ENCODE measurements at places on chromosomes 3 and 15.
A peak's percentile ranks its signal among the peaks of the same experiment; 100 is the strongest.

GRCh38 chr3:184525337-184526087, 36.1 kb upstream of the EPHB3 start:
- no peak for DNase-seq

GRCh38 chr3:161893972-161894371, 397.4 kb downstream of the OTOL1 start:
- no peak for DNase-seq

- DNase-seq: no peak
Observed at GRCh38 chr3:56691165-56692000, 8.3 kb upstream of the TASOR start.

GRCh38 chr3:37347941-37348340, 173.6 kb upstream of the LRRFIP2 start:
- no peak for DNase-seq

- DNase-seq: no peak
Observed at GRCh38 chr15:41578736-41579383, 19.8 kb downstream of the TYRO3 start.

DNA sequence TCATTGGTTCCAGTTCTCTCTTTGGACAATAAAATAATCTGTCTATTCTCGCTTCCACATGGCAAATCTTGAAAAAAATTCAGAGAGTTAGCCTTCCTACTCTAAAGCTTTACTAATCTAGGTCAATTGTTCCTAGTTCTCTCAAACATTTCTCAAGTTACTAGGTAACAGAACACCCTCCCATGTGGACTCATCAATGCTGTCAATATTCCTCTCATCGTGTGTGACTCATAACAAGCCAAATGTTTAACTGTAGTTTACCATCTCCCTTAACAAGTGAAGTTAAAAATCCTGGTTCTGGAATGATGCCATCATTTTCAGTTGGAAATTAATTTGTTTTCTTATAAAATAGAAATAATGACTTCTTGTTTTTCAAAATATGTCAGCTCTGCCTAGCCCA, 438.6 kb downstream of the ROBO1 start:
- DNase-seq: no peak

- DNase-seq: no peak
Observed at GRCh38 chr3:23325466-23326065, 122.4 kb downstream of the UBE2E2 start.

DNA sequence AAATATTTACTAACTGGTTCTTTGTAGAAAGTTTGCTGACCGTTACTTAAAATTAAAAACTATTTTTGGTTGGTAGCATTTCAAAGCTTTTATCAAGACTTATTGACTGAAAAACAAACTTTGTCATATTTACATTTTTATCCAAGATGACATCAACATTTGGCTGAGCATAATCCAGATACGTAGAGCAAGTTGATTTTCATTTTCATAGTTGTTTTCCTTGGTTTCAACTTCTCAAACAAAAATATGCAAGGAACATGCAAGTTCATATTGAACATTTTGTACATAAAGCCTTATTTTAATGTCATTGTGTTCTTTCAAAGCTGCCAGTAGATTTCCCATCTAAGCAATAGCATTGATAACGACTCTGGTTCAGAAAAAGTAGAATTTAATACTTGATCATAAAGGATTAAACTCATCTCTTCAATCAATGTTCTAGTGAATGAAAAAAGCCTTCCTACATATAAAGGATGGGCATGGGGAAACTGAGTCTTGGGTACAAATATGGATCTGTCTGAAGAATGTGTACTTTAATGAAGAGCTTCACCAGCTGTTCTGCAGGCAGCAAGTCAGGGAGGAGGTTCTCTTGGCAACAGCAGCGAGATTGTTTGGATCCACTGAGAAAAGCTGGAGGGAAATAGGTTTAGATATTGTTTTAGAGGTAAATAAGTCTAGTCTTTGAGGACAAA, 5.6 kb downstream of the RAB8B start:
- no peak for DNase-seq

- DNase-seq: no peak
Observed at GRCh38 chr15:29115093-29115991, 154.3 kb downstream of the NSMCE3 start.

GRCh38 chr3:135896613-135897012, 68.9 kb upstream of the PPP2R3A start:
- no peak for DNase-seq

DNA sequence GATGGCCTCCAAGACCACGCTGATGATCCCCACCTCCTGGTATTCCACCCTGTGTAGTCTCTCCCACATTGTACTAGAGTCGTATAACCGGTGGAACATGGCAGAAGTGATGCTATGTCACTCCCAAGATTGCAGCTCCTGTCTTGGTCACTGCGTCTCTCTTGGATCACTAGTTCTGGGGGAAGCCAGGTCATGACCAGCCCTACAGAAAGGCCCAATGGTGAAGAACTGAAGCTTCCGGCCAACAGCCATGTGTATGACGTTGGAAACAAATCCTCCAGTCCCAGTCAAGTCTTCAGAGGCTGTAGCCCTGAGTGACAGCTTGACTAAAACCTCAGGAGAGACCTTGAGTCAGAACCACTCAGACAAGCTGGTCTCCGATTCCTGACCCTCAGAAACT, 61.9 kb upstream of the FNDC3B start:
- DNase-seq: no peak

- peak; percentile 100 for DNase-seq
Observed at GRCh38 chr3:133573054-133573628, 345 bp upstream of the CDV3 start.

GRCh38 chr3:177473184-177473583, 275.9 kb upstream of the TBL1XR1 start:
- DNase-seq: no peak

GRCh38 chr3:46105306-46105919, 78.1 kb upstream of the XCR1 start:
- no peak for DNase-seq

- no peak for DNase-seq
Observed at GRCh38 chr15:89487791-89488190, 8.6 kb downstream of the RHCG start.

GRCh38 chr15:35956056-35956455, 410.1 kb upstream of the DPH6 start:
- no peak for DNase-seq

- no peak for DNase-seq
Observed at GRCh38 chr3:111227216-111227615, 155.6 kb downstream of the NECTIN3 start.

- DNase-seq: peak; percentile 67
Observed at GRCh38 chr3:144031938-144032337, 60.3 kb downstream of the DIPK2A start.

DNA sequence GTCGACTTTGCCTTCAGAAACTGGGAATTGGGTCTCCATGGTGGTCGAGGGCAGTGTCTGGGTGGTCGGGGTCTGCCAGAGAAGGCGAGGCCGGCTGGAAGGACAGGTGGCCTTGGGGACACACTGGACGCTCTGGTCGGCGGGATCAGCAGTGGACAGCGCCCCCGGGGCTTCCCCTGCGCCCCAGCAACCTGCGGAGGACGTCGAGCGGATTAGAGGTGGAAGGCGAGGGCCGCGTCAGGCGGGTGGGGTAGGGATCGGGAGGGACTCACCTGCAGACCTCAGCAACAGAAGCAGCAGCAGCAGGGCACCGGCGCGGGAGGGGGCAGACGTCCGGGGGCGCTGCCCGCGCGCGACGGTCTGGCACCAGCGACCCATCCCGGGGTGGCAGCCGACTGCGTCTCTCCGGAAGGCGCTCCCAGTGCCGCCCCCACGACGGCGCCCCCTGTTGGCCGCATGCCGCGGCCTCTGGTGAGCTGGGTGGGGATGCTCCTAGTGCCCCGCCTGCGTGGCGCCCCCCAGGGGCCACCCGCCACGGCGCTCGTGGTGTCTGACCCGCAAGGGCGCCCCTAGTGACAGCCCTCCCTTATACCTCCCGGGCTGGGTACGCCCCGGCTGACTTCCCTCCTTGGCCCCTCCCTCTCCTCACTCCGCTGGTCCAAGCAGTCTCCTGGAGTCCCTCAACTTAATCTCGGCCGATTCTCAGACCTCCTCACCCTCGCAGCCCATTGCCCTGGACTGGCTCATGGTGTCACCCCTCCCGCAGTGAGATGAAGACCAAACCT, at the start of gene PRSS50:
PRSS50 (minus strand) TSS at position 423 of the 785 bp plus-strand sequence; CDS start at position 378, 45 bp downstream.
- no peak for DNase-seq

GRCh38 chr15:77874063-77874462, 203.4 kb downstream of the TBC1D2B start:
- DNase-seq: no peak

DNA sequence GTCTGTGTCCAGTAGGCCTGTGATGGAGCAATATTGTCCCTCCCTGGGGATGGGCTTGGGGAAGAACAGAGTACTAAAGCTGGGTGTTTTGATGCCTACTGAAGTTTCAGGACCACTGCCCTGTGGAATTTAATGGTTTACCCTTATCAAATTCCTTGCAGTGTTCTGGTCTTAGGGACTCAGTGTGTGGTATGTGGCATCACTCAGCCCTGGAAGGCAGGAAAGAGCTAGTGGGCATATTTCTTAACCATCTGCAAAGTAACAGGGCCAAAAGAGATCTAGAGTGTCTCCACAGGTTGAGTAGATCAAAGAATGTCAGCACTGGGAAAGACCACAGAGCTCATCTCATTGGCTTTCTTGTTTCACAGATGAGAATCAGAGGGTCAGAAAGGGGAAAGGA, 11.8 kb upstream of the SCN10A start:
- no peak for DNase-seq

DNA sequence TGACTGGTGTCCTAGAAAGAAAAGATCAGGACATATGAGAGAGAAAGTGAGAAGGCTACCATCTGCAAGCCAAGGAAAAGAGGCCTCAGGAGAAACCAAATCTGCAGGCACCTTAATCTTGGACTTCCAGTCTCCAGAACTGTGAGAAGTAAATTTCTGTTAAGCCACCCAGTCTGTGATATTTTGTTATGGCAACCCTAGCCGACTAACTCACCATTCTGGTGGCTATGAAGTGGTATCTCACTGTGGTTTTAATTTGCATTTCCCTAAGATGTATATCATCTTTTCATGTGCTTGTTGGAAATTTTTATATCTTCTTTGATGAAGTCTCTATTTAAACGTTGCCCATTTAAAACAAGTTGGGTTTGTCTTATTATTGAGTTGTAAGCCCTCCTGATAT, 40.6 kb downstream of the ILDR1 start:
- DNase-seq: no peak

DNA sequence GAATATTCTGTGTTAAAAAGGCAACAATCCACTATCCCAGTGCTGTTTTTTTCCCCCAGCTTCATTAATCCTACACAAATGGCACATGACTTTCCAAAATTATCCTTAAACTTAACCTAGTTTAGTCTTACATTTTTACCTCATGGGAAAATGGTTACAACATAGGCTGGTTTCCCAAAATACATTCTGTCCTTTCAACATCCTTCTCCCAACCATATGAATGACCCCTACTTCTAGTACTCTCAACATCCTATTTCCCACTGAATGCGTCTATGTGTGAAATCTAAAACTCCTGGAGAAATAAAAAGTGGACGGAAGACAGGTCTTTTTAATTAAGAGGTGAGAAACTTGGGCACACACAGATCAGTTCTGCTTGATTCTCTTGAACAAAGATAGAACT, 33.3 kb downstream of the ATOSA start:
- DNase-seq: no peak

GRCh38 chr15:51368751-51369450, 27.4 kb downstream of the GLDN start:
- no peak for DNase-seq

DNA sequence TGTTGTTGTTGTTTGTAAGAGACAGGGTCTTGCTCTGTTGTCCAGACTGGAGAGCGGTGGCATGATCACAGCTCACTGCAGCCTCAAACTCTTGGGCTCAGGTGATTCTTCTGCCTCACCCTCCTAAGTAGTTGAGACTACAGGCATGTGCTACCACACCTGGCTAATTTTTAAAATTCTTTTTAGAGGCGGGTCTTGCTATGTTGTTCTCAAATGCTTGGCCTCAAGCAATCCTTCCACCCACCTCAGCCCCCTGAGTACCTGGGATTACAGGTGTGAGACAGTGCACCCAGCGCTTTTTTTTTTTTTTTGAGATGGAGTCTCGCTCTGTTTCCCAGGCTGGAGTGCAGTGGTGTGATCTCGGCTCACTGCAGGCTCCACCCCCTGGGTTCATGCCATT, 46.7 kb downstream of the TMOD3 start:
- no peak for DNase-seq

- DNase-seq: no peak
Observed at GRCh38 chr3:69915726-69916125, 83.8 kb upstream of the SAMMSON start.

DNA sequence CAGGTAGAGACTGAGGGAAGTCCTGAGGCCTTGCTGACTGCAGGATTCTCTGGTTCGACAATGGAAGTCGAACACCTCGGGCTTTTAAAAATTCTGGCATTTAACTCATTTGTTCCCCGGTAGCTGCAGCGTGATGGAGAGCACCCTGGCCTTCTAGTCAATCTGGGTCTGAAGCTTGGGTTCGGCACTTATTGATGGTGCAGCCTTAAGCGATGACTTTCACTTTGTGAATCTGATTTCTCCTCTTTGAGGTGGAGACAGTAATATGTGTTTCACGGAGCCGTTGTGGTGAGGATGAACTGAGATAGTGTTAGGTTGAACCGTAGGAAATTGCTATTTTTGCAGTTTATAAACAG, 621 bp upstream of the PARP6 start:
- DNase-seq: no peak

DNA sequence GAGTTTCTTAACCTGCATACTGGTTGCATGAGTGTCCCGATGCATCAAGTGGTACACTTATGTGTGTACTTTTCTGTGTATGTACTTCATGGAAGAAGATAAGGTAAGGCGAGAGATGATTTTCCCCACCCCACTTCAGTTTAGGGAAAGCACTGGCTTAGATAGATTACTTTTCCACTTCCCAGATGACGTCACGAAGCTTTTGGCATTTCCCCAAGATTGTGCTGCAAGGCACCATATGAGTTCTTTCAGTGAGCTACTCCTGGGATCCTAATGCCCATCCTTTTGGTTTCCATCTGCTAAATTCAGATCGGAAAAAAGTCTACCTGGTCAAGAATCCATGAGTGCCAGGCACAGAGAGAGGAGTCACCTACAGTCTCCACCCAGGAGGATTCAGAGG, 4.5 kb downstream of the IL17RB start:
- DNase-seq: no peak

GRCh38 chr3:159323848-159324247, 522.0 kb downstream of the MFSD1 start:
- DNase-seq: no peak

- DNase-seq: no peak
Observed at GRCh38 chr3:33128706-33129105, 14.9 kb downstream of the CRTAP start.

DNA sequence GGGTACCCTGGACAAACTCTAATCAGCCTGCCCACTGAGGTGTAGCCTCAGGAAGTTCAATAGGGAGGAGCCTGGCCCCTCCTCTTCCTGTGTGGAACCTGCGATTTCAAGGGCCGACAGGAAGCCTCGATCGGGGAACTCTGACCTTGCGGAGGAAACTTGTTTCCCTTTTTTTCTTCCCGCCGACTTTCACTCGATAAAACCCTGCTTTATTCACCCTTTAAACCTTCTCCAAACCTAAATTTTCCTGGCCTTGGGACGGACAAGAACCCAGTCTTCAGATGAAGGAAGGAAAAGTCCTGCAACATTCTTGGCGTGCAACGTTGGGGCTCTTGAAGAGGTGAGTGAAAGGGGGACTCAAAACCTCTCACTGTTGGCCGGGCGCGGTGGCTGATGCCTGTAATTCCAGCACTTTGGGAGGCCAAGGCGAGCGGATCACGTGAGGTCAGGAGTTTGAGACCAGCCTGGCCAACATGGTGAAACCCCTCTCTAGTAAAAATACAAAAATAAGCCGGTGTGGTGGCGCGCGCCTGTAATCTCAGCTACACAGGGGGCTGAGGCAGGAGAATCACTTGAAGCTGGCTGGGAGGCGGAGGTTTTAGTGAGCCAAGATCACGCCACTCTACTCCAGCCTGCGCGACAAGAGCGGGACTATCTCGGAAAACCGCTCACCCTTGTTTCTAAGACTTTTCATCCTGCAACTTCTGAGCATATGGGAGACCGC, 208.2 kb downstream of the ZNF385D start:
- DNase-seq: no peak

All from left hindlimb (tissue), 1 donor.